ENCODE measurements at places on chromosomes 4 and X. TPM values are rescaled to one million over a fixed set of nuclear protein-coding genes. Genes with fewer than 3 reads are reported as not detected.

Gene ZNF732
- total RNA-seq: 0.48 TPM

Gene C4orf50
- 0.03 TPM for total RNA-seq

Gene PPEF1
- 0.08 TPM for total RNA-seq

Gene XPNPEP2
- total RNA-seq: not detected

Gene DYNLT3
- total RNA-seq: 50.7 TPM

Gene AMBN
- not detected for total RNA-seq

Gene ATP2B3
- total RNA-seq: 0.08 TPM

Gene ATP8A1
- total RNA-seq: 1.8 TPM

Gene PAGE1
- total RNA-seq: 7.5 TPM

Gene NUP62CL
- total RNA-seq: not detected

Gene APOOL
- total RNA-seq: 9.6 TPM

Gene TEX11
- total RNA-seq: not detected

Gene TRMT2B
- 7.9 TPM for total RNA-seq

Gene SPIN4
- 6.6 TPM for total RNA-seq

Gene PROM1
- total RNA-seq: 0.11 TPM

Gene PRSS12
- 23.1 TPM for total RNA-seq

Gene PAGE2B
- not detected for total RNA-seq

Gene CLNK
- total RNA-seq: not detected

Gene HSFX2
- not detected for total RNA-seq

Gene ENPEP
- 0.24 TPM for total RNA-seq

Gene ITIH6
- total RNA-seq: 2.8 TPM

Gene UCP1
- total RNA-seq: not detected

Gene CLGN
- total RNA-seq: 0.08 TPM

Data from A375 (cell line).